ENCODE measurements at places on chromosomes 6 and 20.

DNA sequence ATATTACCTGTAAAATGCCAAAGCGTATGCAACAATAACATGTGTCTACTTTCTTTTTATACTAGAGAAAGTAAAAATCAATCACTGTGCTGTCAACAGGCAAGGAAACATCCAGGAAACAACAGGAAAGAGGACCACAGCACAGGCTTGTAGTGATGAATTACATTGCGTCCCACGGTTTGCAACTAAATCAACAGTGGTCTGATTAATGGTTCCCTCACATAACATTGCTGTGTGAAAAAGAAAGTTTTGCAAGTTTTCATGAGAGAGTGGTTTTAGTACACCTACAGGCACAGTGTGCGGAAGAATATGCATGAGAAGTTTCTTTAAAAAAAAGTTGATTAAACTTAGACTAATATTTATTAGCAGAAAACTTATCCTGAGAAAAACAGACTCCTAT is 329.5 kb upstream of the HSF2 start:
- no peak for DNase-seq

GRCh38 chr6:25351485-25351884 is 72.3 kb downstream of the CARMIL1 start:
- no peak for DNase-seq

GRCh38 chr20:56249244-56249955 is 868 bp downstream of the MC3R start:
- peak; percentile 16 for DNase-seq

DNA sequence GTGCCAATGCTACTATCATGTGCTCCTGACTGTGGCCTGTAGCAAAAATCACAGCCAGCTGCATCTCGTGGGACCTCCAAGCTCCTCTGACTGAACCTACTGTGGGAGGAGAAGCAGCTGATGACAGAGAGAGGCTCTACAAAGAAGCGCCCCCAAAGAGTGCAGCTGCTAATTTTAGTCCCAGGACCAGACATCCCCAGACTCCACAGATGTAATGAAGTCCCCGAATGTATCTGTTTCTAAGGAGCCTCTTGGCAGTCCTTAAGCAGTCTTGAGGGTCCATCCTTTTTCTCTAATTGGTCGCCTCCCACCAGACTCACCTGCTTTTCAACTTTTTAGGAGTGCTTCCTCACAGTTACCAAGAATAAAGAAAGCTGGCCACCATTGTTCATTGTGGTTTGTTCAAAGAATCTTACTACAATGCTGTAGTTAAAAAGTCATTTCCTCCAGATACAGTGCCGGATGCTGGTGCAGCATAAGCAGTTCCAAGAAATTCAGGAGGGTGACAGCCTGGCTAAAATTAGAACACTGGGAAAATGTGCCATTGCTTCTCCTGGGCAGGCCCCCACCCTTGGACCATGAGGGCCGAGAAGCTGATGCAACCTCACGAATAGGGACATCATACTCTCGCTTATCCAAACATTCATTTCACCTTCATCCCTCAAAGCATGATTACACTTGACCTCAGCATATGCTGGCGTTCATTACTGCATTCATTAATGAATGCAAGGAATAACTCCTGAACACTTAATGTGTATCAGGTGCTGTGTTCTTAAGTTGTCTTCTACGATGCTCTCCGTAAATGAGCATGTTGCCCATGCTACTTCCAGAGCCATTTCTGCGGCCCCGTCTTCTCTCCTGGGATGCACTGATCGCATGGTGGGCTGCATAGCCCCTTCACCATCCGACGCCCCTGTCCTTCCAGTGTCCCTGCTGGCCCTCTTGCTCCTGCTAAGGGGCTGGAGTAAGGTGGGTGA is 66.4 kb downstream of the LY86 start:
- DNase-seq = no peak

DNA sequence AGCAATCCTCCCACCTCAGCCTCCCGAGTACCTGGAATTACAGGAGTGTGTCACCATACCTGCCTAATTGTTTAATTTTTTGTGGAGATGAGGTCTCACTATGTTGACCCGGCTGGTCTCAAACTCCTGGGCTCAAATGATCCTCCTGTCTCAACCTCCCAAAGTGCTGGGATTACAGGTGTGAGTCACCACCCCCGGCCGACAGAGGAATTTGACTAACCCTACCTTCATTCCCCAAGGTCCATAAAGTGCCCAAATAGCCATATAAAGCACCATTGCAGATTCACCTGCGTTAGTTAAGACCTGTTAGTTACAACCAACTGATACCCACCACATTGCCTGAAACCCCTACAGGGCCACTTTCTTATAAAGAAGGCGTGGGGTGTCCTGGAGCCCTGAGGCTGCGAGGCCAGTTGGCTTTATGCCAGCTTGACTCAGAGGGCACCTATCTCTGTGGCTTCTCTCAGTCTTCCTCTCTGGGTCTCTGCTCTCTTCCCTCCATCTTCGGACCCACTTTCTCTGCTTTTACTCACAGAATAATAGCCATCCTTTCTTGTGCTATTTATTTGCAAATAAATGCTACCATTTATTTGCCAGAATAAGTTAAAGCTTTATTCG is 65.6 kb downstream of the SLC2A10 start:
- no peak for DNase-seq

GRCh38 chr20:63520934-63521601 is 503 bp downstream of the PPDPF start:
- DNase-seq = peak; percentile 64

DNA sequence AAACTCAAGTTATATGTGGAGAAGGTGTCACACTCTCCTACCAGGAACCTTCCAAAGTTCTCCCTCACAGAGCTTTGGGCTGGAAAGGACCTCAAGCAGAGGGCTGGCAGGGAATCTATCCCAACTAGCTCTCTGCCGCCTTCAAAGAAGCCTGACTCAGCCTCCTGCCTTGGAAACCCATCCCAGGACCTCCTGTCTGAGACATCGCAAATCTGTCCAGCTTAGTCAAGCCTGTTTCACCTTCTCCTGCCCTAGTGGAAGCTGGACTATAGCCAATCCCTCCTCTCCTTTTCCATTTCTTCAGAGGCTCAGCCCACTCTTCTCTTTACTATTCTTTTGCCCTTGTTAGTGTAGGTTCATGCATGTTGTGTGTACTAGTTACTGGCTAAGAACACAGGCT is 48.2 kb upstream of the FOXP4 start:
- DNase-seq = peak; percentile 36

DNA sequence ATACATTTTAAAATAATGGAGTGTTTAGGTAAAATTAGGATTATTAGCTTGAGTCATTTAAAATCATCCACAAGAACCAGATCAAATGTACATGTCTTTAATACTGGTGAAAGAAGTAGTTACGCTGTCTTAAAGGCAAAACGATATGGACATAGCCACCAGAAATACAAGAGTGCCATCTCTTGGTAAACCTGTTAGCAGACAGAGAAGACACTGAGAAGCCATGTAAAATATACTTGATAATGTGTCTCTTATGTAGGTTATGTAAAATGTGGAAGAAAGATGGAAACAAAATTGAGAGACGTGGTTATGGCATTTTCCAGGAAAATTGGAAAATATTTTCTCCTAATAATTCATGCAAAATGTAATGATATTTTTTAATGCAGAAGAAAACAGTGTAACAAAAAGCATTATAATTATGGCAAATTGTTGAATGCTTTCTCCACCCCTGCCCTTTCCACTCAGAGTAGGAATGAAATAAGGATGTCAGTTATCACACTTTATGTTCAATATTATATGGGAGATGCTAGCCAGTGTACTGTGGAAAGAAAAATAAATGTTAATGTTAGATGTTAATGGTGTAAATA is 12.2 kb upstream of the SLC17A2 start:
- peak; percentile 40 for DNase-seq

DNA sequence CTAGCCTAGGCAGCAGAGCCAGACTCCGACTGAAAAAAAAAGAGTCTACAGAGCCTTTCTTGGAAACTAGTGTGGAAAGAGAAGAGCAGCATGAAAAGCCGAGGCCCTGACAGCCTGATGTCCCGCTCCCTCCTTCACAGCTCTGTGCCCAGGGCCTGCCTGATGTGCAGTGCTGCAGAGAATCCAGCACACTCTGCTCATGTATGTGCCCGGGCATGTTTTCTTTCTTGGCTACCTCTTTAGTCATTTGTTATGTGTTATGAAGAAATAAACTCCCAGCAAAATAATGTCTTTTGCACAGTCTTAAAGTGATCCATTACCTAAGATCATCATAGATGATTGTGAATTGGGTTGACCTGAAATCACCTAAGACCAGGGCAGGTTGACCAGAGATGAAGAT is 78.1 kb upstream of the EZR start:
- DNase-seq = no peak

DNA sequence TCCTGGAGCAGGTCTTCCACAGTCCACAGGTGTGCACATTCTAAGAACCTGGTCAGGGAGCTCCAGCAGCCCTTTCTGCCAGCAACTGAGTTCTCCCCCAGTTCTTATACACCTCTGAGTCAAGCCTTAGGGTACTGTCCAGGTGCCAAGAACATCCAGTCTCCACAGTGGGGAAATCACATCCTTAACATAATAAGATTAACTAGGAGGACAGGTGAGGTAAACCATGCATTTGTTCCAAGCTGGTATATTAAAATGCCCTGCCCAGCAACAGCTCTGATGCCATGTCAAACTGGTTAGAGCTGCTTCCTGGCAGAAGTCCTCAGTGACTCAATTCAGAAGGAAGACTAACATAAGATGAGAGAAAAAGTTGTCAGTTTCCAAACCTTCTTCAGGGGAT is 303.9 kb upstream of the SGK1 start:
- DNase-seq = no peak

Data from EL (cell line).